ENCODE measurements at places on chromosomes 3 and 15.

- DNase-seq: no peak
These were observed 500.8 kb downstream of the CNTN4 start for GRCh38 chr3:2599471-2599870.

DNA sequence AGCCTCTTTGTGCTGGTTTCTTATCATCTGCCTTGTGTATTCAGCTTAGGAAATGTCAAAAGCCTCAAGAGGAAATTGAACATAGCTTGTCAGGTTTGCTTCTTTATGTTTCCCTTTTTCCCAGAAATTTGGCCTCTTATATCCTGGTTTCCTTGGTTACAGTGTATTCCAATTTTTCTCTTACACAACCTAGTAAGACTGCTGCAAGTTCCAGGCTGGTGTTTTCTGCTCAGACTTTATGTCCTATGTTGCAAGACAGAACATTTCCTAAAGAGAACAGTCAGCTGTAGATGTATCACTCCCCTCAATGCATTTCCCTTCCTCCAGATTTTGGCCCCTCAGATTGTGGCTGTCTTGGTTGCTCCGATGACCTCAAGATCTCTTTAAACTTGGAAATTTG is 102.5 kb downstream of the SH3GL3 start:
- DNase-seq: peak; percentile 38

DNA sequence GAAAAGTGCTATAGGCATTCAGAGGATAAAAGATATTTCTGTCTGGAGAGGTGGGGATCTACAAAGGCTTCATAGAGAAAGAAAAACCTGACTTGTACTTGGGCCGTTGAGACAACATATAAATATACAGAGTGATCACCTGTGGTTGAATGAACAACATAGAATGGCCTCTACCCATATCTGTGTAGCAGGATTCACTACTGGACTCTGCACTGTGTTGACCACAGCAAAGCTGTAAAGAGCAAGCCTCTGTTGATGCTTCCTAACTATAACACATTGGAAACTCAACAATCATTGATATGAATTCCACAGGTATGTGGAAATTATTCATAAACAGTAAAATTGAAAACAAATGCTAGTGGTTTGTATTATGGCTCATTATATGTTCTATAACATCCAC is 19.1 kb upstream of the LPP start:
- DNase-seq: no peak

GRCh38 chr3:48962939-48963338 is 27.1 kb upstream of the P4HTM start:
- DNase-seq: no peak

GRCh38 chr15:31500766-31501449 is 174.3 kb downstream of the KLF13 start:
- no peak for DNase-seq

- no peak for DNase-seq
These were observed 192.3 kb downstream of the IGSF11 start for GRCh38 chr3:118842147-118842863.

- DNase-seq: no peak
These were observed 248.1 kb downstream of the KLF13 start for GRCh38 chr15:31574766-31575165.

GRCh38 chr3:85297291-85297690 is 338.5 kb downstream of the CADM2 start:
- peak; percentile 7 for DNase-seq

DNA sequence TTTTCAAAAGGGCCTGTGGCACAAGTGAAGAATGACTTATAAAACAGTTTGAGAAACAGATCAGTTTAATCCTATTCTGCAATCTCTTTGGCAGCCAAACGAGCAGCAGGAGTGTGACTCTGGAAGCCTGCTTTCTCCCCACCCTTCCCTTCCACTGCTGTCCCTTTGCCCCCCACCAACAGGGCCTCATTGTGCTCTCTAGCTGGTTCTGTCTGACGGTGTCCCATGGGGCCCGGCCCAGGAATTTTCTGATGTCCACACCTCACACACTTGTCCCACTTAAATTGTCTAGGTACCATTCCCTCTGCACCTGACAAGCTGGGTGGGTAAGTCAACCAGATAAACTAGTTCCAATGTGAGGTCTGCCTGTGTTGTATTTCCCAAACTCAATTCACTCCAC is 16.4 kb downstream of the SLCO2A1 start:
- DNase-seq: no peak

GRCh38 chr15:59218710-59219109 is 12.1 kb downstream of the LDHAL6B start:
- DNase-seq: no peak

GRCh38 chr3:143716731-143717130 is 131.5 kb downstream of the SLC9A9 start:
- no peak for DNase-seq

DNA sequence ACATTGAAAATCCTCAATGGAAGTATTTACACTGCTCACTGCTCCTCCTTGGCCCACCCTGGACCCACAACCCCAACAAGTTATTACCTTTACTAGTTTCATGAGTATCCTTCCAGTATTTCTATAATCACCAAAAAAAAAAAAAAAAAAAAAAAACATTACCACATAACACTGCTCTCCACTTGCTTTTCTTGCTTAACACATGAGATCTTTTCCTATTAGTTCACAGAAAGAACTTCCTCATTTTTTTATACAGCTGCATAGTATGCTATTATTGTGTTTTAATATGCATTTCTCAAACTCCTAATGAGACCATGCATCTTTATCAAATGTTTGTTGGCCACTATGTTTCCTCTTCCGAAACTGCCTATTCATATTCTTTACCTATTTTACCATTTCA is 14.6 kb downstream of the GABPB1 start:
- DNase-seq: no peak

- no peak for DNase-seq
These were observed 609.3 kb downstream of the GBE1 start for GRCh38 chr3:81152156-81152555.

- no peak for DNase-seq
These were observed 239.0 kb downstream of the SLCO3A1 start for GRCh38 chr15:92092289-92093105.

DNA sequence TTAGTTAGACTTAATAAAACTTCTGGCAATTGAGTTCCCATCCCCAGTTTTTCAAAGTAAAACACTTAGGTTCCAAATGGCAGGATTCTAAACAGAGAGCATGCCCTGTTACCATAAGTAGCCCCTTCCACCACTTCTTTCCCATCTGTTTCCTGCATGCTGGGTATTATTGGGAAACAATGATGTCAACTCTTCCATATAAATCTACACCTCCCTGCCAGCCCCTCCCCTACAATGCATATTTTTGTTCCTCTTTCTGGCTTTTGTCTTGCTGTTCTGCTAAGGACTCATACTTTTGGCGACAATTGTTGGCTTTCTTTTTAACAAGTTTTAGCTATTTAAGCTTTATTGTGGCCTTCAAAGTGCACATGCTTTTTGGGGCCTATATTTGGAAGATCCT is 11.1 kb downstream of the ARHGAP31 start:
- DNase-seq: peak; percentile 45

GRCh38 chr15:75186044-75186443 is 15.6 kb upstream of the C15orf39 start:
- no peak for DNase-seq

DNA sequence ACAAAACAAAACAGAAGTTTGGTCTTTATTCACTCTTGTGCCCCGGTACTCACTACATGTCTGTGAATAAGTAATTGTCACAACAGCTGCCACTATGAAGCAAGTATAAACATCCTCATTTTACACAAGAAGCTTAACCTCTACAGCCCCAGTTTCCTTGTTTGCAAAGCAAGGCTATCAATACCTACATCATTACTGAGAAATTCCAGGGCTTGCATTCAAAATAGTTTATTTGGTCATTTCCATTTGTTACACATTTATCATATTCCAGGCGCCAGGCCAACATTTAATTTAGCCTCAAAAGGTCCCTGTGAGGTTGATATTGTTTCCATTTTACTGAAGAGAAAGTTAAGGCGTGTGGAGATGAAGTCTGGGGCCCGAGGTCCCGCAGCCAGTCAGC is 161.4 kb upstream of the LRTM1 start:
- DNase-seq: peak; percentile 30

DNA sequence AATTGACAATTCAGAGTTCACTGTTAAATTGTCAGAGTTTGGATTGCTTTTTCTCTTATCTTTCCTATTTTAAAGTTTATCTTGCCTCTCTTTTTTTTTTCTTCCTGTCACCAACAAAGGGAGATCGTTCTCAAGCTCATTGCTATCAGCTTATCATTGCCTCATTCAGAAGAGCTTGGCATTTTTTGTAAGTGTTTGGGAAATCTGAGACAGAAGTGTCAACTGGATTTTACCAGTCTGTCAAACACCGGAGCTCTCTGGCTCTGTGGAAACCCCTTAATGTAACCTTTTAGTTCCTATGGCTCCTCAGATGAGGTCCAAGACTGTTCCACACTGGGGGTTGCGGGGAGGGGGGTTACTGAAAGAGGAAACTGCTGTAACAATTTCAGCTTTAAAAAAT is 10.6 kb upstream of the TFG start:
- no peak for DNase-seq

GRCh38 chr15:59657635-59658125 is 365 bp upstream of the GTF2A2 start:
- no peak for DNase-seq

DNA sequence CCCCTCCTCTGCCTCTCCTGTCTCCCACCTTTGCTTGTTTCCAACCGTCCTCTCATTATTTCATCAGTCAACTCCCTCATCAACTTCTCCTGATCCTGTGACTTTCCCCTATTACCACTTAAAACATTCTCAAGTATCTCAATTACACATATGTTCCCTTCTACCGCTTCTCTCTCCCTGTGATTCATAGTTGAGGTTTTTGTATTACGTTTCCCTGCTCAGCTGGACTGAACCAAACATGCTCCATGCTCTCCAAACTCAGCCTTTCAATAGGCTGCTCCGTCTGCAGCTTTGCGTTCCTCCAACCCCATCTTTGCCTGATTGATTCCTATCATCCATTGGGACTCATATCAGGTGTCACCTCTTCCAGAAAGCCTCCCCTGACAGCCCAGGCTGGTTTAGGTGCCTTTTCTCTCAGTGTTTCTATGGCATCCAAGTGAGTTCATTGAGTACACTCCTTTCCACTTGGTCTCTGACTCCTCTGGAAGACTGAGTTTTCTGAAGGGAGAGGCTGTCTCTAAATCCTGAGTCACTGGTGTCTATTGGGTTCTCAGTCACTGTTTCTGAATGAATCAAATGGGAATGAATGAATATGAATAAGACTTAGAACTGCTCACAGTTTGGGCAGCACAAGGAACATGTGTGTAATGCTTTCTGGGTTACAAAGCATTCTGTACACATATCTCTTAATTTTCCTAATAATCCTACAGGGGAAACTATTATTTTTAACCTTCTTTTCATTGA is 56.4 kb downstream of the PLD1 start:
- no peak for DNase-seq

- DNase-seq: no peak
These were observed 34.2 kb upstream of the TSEN2 start for GRCh38 chr3:12449889-12450682.

GRCh38 chr3:134030379-134031347 is 938 bp upstream of the SLCO2A1 start:
- DNase-seq: peak; percentile 69

- peak; percentile 27 for DNase-seq
These were observed 19.4 kb upstream of the UBE2E2 start for GRCh38 chr3:23183731-23184130.

DNA sequence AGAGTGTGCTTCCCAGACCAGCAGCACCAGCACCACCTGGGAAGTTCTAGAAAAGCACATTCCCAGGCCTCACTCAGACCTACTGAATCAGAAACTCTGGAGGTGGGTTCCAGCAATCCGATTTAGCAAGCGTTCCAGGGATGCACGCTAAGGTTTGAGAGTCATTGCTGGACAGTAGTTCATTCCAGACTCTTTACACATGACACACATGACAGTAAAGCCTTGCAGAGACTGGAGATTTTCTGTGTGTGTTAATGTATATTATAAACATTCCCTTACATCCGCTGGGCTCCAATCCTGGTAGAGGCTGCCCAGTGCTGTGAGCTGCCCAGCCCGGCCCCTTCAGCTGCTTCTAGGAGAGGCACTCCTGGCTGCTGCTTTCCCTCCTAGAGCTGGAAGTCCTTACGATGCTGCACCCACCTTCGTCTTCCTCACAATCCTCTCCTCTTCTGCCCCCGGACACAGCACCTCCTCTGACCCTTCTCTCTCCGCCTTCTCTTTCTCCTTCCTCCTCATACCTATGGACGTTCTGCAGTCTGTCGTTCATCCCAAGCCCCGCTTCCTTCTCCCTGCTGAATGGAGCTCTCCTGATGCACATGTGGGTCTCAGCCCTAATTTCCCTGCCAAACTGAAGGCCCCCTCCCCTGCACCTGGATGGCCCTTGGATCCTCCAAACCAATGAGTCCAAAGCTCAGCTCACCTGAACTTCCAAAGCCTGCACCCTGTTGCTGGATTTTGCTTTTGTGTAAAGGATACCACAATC is 44.4 kb downstream of the ITGA11 start:
- DNase-seq: no peak

DNA sequence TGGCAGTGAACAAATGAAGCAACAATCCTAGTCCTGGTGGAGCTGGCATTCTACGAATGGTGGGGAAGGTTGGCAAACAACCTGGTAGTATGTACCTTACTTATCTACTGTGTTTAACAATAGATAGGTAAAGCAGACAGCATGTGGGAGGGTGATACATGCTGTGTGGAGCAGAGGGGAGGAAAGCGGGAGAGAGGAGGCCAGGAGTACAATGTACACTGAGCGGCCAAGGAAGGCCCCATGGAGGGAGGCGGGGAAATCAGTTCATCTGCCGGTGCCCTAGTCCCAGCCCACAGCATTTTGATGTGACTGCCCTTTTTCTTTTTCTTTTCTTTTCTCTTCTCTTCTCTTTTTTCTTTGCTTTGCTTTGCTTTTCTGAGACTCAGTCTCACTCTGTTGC is 5.3 kb upstream of the RHCG start:
- no peak for DNase-seq

GRCh38 chr15:34049112-34049511 is 10.1 kb upstream of the AVEN start:
- no peak for DNase-seq

DNA sequence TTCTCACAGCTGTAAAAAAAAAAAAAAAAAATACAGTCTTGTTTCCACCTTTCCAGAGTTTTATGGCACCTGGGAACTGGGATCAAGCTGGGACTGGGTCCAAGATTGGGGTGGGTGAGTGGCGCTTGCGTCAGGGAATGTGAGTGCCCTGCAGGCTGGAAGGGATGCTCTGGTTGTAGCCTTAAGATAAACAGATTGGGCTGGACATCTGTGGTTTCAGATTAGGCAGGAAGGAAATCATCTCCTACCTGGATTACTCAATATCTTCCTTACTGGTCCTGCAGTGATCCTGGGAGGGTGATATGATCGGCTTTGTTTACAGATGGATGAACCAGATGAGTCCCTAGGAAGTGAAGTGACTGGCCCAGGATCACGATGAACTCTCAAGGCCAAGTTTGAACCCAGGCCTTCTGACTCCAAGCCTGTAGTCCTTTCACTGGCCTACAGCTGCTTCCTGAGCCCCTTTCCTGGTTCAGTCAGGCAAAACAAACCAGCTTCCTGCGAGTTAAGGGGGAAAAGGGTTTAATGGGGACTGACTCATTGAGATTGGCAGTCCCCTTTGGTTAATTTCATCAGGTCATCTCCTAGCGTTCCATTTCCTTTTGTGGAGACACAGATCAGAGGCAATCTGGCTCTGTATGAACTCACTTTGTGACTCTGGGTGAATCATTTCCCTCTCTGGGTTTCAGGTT is 179.8 kb downstream of the THSD4 start:
- DNase-seq: no peak

GRCh38 chr3:56887402-56888025 is 85.8 kb upstream of the ARHGEF3 start:
- no peak for DNase-seq

Data from tongue (tissue), 3 donors.